Motor neuron (in vitro differentiated cells): ENCODE measurements at places on chromosomes 4 and X.
A peak's percentile ranks its signal among the peaks of the same experiment; 100 is the strongest.

DNA sequence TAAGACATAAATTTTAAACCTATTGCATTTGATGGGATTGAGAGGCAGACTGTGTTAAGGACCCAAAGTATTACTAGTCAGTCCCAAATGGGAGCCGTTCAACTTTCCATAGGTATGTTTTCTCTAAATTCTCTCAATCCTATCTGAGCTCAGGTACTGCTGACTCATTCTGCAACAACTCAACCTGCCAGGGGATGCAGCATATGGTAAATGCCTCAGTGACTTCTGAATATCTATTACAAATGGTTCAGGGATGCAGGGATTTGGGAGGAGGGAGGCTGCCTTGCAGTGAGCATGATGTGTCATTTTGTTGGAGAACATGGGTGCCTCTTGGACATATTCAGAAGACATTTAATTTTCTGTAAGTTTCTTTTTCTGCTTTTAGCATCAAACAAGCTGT is 97.3 kb downstream of the HDAC8 start:
- ATAC-seq: no peak

GRCh38 chr4:119081542-119081859 is 54.1 kb upstream of the MYOZ2 start:
- no peak for ATAC-seq

GRCh38 chrX:86237482-86237881 is 89.2 kb downstream of the DACH2 start:
- ATAC-seq: no peak

DNA sequence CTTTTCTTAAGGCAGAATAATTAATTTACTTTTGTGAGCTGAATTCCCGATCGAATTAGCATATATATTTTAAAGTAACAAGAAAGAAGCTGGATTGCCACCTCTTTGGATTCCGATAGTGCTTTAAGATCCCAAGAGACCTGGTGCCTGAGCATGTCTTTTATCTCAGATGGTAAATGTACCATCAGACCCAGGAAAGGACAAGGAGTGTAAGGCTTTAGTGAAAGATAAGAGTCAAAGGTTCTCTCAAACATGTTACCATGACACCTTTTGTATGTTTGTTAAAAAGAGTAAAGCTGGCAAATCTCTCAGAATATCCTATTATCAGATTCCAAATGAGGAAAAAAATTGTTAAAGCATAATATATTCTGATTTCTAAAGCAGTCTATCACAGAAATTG is 198.8 kb downstream of the PPP3CA start:
- ATAC-seq: no peak

GRCh38 chrX:51824061-51824460 is 69.4 kb upstream of the MAGED1 start:
- ATAC-seq: no peak

GRCh38 chrX:71106427-71106826 is at the start of gene CXorf65:
TSS of gene CXorf65 (minus strand) at chrX:71106740. CDS start at chrX:71106556, 184 bp downstream.
- no peak for ATAC-seq

- ATAC-seq: no peak
These were observed 30.2 kb upstream of the TSPAN5 start for GRCh38 chr4:98688411-98689290.

DNA sequence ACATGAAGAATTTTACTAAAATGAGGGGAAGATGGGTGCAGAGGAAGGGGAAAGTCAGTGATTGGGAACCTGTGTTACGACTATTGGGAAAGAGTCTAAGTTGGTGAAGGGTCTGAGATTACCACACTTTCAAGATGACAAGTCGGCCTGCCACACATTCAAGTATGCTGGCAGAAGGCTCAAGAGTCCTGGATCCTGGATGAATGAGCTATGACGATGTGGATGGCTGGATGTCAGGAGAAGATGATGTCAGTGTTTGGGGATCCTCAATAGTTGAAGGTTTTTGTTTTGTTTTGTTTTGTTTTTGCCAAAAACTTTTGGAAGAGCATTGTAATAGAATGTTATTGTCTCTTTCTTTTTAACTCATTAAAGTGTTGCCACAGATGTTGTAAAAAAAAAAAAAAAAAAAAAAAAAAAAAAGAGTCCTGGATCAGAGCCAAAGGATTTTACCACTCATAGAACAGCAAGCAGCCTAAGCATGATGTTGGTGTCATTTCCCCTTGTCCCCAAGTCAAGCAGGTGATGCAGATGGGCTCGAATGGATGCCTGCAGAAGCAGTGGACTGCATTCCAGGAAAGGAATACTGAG is 120.6 kb downstream of the REELD1 start:
- ATAC-seq: no peak

DNA sequence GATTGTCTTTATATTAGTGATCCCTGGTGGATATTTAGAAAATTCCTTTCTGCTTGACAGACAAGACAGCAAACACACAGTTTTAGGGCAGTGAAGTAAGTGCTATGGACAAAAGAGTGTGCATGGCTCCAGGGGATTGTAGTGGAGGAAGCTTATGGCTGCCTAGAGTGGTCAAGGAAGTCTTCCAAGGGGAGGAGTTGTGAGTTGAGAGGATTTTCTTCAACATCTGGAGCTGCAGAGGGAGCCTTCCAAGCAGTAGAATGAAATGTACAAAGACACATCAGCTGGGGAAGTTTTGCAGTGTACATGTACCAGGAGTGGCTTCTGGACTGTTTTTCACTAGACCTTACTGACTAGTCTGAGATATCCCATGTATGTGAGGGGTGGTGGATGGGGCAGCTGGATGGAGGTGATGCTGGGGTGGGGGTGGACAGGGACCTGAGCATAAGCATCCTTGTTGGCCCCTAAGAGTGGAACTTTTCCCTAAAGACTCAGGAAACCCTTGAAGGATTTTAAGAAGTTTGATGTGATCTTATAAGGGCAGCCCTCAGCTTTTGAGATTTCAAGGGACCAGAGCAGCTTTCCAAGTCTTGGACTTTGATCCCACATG is 160.5 kb upstream of the TAPT1 start:
- ATAC-seq: no peak

DNA sequence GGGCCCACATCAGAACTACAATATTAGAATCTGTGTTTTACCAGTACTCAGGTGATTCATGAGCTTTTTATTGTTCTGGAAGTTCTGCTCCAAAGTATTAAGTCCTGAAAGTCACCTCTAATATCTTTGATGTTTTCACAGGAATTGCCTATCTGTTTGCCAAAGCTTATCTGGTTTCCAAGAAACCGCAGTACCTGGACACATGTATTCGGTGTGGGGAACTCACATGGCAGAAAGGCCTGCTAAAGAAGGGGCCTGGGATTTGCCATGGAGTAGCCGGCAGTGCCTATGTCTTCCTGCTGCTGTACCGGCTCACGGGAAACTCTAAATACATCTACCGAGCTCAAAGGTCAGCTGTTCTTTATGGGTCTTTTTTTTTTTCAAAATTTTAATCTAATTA is 18.4 kb upstream of the XK start:
- no peak for ATAC-seq

GRCh38 chrX:46782034-46782433 is 23.1 kb upstream of the SLC9A7 start:
- no peak for ATAC-seq

DNA sequence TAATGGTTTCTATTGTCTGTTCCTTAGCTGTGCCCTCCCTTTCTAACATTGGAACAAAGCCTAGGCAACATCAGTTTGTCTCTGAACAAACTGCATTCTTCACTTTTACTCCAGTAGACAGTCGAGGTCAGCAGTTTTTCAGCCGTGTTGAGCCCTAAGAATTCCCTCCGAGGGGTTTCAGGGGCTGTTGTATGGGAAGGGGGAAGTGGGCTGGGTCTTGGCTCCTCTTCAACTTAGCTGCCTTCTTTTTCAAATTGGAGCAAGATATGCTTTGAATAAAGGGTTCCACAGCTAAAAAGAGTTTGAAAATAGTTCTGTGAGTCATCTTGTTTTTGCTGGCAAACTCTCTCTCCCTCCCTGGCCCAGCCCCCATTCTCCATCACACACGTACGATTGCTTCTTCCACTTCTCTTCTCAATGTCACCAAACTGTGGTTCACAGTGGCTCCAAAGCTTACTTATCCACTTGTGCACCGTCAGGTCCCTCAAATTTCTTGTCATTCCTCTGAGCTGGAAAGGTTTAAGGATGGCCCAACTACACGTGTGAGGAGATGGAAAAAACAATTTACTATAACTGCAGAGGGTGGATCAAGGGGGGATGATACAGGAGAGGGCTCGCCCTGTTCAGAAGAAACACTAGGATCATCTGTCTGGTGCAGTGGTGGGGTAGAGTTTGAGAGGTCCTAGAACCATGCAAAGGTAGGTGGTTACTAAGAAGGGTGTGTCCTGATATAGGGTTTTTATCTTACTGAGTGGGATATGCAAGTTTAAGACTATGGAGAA is 9.2 kb upstream of the MAML3 start:
- peak; percentile 77 for ATAC-seq

- no peak for ATAC-seq
These were observed 79.2 kb downstream of the PAPSS1 start for GRCh38 chr4:107640878-107641277.

- peak; percentile 42 for ATAC-seq
These were observed 25.6 kb upstream of the MXD4 start for GRCh38 chr4:2287594-2287915.

DNA sequence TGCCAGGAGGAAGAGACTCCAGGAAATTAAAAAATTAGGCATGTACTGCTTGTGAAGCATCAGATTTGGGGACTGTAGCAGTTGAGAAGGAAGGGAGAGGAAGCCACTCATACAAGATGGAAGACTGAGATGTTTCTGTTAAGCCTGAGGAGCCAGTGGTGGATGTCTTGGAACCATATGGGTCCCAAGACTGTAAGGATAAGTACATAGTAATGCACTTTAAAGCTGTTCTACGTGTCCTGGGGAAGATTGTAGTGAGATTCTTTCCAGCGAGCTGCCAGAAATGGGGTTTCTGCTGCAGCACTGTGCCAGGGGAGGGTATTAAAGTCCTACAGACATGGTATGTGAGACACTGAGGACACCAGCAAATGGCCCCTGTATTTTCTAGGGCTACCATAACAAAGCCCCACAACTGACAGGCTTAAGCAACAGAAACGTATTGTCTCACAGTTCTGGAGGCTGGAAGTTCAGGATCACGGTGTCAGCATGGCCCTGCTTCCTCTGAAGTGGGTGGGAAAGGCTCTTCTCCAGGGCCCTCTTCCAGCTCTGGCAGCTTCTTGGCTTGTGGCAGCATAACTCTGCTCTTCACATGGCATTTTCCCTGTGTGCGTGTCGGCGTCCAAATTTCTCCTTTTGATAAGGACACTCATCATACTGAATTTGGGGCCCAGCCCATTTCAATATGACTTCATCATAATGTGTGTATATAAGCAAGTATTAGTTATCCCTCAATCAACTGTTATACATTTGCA is 304.4 kb downstream of the EVC2 start:
- no peak for ATAC-seq

GRCh38 chrX:137212078-137212632 is 178.4 kb upstream of the GPR101 start:
- no peak for ATAC-seq

DNA sequence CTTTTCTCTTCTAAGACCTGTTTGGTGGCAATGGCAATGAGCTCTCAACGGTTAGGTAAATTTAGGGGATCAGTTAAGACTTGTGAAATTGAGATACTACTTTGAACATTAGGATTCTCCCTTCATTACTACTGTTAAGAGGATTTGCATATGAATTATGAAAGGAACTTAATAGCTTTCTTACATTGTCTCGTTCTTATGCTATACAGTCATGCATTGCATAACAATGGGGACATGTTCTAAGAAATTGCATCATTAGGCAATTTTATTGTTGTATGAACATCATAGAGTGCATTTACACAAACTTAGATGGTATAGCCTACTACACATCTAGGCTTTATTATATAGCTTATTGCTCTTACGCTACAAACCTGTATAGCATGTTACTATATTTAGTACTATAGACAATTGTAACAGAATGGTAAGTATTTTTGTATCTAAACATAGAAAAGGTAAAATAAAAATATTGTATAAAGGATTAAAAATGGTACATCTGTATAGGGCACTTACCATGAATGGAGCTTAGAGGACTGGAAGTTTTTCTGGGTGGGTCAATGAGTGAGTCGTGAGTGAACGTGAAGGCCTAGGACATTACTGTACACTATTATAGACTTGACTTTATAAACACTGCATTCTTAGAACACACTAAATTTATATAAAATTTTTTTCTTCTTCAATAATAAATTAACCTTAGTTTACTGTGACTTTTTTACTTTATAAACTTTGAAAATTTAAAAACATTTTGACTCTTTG is 62.5 kb downstream of the PAQR3 start:
- ATAC-seq: no peak

DNA sequence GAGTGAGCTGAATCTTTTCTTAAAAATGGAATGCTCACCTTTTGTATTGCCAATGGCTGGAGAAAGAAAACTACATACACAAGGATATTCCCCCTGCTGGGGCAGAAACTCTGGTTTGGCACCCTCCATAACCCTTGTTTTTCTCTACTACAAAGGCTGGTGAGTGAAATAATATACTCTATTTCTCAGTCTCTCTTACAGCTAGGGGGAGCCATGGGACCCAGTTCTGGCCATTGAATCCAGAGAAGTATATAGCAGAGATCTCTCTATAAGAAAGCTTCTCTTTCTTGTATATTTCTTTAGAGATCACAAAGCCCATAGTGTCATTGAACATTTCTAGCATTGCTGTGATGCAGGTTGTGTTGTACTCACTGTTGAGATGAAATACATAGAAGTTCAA is 49.8 kb downstream of the SMPX start:
- ATAC-seq: no peak

DNA sequence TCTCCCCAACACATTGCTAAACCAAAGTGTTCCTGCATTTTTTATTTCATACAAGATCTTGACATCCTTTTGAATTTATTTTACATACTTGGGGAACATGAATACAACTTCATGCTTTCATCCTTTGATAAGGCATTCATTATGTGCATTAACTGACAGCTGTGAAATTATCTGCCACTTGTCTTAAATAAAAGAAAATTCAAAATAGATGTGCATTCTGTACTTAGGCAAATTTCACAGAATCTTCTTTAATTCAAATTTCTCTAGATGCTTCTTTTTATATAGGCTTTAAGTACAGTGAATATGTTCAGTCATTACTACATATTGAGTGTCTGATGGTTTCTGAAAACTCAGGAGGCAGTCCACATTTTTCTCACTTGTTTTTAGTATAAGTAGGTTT is 518.1 kb downstream of the EPHA5 start:
- ATAC-seq: no peak

DNA sequence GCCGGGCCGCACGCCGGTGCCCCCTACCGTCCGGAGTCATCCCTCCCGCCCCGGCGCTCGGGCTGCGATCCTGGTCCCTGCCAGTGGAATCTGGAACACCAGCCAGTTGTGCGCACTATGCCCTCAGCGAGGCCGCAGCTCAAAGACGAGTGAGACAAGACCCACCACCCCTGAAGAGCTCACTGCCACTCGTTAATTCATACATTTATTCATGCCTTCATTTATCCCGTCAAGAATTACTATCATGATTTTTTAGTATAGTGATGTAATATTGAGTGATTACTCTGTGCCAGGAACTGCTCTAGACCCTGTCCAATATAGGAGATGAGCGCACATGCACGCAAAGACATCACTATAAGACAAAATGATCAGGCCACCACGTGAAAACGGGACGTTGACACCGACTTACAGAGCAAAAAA is 247 bp upstream of the PPA2 start:
- no peak for ATAC-seq

DNA sequence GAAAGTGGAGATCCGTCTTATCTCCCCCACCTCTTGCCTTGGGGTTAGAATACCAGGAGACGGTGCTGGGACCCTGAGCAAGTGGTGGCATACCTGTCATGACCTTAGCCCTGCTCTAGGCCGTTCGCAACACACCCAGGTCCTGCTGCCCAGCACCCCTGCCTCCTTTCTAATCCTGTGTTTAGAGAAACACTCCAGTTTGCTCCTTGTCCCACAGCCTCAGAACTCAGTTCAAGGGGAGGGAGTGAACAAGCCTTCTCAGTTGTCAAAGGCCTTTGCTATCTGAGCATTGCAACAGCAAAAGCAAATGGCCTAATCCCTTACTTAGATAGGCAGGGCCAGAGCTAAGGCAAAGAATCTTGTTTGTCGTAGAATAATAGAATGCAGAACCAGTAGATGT is 67.9 kb downstream of the CHRNA9 start:
- ATAC-seq: no peak
